ENCODE measurements at places on chromosomes 6 and 20.

- no peak for DNase-seq
Observed at GRCh38 chr6:99661870-99662269, 55.2 kb downstream of the PRDM13 start.

DNA sequence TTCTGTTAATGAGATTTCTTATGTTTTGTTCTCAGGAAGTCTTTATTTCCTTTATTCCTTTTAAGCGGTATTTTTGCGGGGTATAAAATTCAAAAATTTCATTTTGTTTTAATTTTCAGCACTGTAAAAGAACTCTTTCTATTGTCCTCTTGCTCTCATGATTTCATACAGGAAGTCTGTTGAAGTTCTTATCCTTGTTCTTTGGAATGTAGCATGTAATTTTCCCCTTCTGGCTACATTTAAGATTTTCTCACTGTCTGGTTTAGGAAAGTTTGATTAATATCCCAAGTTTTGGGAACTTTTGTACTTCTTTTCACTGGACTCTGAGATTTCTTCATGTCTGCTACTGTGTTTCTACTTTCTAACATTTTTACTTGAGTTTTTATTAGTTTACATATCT is 581.4 kb upstream of the GJE1 start:
- no peak for DNase-seq

DNA sequence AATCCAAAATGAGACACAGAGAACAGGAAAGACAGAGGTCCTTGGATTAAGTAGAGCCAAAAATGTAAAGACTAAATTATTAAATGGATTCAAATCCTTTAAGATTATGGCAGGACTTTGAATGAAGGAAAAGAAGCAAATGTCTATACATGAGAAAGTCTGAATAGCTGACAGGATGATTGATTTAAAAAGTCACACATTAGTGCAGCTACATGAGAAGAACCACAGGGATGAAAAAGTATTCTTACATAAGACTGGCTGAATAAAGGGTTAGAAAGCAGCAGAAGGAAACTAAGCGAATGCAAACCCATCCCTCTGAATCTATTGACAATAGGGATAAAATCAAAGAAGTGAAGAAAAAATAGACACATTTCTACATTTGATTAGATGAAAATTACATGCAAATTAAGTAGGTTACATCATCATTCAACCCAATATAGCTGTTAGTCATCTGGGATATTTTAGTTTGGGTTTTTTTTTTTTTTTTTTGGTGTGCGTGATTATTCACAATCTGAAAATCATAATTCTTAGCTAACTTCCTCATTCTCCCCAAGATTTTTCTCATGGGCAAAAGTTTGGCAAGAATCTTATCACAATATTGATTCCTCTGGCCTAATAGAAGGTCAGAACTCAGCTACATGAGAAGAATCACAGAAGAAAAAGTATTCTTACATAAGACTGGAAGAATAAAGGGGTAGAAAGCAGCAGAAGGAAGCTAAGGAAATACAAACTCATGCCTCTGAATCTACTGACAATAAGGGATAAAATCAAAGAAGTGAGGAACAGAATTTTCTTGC is 845.4 kb downstream of the HACE1 start:
- no peak for DNase-seq

GRCh38 chr20:61821735-61822134 is 243.9 kb downstream of the TAF4 start:
- DNase-seq: no peak

DNA sequence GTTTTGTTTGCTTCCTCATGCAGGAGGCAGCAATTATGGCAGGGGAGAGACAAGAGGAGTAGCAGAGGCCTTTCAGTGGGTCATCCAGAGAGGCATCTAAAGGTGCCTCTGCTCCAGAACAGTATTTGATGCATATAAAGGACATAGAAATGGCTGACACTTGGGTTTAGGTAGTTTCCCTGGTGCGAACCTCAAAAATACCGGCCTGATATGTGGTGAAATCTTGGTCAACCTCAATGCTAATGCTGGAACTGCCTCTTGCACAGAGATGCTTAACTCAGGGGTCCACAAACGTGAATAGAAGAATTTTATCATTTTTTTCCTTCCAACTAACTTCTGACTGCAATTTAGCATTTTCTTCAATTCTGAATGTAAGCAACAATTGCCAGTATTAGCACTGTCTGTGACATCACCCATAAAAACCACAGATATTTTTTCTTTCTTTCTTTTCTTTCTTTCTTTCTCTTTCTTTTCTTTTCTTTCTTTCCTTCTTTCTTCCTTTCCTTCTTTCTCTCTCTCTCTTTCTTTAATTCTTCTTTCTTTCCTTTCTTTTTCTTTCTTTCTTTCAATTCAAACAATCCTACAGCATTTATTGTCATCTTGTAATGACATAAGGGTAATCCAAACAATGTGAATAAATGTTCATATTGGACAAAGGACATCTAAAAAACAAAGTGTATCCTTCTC is 180.0 kb upstream of the UST start:
- DNase-seq: no peak

GRCh38 chr6:12047304-12047703 is 35.2 kb downstream of the HIVEP1 start:
- no peak for DNase-seq

GRCh38 chr20:62030357-62030756 is 35.3 kb downstream of the TAF4 start:
- DNase-seq: no peak

DNA sequence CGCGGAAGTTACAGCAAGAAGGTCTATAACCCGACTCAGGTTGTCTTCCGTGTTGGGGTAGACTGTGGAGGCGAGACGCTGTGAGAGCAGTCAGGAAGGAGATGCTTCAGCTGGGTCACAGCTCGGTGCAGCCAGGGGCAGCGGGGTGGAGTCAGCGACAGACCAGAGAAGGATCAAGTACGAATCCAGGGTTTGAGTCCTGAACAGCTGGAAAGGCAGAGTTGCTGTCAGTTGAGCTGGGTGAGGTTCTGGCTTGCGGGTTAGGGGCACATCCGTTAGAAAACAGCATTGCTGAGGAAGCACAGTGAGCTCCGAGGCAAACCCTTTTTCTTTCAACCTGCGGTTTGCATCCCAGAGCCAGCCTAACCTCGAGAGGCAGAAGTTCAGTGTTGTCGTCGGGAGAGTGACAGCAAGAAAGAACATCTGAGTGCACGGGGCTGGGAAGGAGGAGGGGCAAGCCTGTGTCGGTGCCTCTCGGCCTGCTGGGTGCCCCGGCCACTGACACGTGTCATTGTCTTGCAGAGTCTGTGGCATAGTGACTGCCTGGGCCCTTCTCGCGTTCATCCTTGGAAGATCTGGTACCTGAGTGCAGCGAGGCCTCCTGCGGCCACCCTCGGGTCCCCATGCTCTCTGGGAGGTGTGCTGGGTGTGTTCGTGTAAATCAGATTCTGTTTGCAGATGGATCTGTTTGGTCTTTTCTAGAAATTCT is 20.0 kb downstream of the PNLDC1 start:
- DNase-seq: peak; percentile 42

GRCh38 chr6:53647462-53648094 is 18.0 kb downstream of the KLHL31 start:
- DNase-seq: no peak

DNA sequence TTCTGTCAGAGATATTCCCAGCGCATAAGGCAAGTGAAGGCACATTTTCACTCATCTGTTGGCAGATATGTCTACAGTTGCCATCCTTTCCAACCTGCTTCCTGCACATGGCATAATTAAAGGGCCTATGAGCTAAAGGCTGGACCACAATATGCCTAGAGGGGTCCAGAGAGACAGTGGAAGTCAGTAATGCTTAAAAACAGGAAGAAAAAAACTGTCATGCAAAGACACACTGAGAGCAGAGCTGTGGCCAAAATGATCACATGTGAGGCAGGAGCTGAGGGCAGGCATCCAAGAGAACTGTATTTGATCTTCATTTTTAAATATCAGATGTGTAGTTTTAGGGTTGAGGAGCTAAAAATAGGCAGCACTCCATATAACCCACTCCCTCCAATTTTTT is 125.0 kb upstream of the BACH2 start:
- DNase-seq: no peak

GRCh38 chr20:1324598-1325172 is 4.3 kb downstream of the SDCBP2 start:
- DNase-seq: peak; percentile 43

DNA sequence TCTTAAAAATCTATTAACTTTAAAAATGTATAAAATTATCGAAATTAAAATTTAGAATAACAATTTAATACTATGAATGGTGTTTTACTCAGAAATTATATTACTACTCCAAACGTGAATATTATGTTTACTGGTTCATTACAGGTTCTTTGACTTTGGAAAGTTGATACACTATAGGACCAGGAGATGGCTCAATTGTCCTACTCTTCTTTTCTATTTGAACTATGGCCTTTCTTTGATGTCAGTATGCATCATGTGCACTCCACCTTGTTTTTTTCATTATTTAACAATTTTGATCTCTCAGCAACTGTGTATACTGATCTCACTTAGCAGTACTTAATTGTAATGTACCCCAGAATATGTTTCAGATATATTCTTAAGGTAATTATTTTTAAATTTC is 391.5 kb upstream of the MANEA start:
- DNase-seq: no peak

- no peak for DNase-seq
Observed at GRCh38 chr6:86724695-86725094, 212.6 kb upstream of the HTR1E start.

GRCh38 chr6:131635384-131636340 is 1.4 kb upstream of the ENPP3 start:
- DNase-seq: no peak

DNA sequence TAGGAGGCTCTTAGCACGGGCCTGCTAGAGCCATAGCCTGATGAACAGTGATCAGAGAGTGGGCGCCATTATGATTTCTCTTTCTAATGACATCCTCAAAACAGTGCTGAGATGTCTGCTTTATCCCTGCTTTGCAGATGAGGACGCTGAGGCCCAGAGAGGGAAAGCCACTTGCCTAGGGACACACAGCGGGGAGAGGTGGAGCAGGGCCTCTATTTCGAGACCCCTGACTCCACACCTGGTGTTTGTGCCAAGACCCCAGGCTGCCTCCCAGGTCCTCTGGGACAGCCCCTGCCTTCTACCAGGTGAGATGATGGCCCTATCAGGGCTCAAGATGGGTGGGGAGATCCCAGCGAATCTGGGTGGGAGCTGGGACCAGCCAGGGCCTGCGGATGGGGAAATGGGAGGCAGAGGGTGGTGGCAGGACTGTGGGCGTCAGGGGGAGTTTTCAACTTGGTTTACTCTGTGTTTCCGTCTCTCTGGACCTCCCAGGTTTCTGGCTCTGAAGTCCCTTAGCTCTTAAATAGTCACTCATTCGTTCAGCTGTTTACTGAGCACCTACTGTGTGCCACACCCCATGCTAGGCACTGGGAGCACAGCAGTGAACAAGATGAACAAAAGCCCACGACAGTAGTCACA is 36.7 kb downstream of the SRC start:
- no peak for DNase-seq

DNA sequence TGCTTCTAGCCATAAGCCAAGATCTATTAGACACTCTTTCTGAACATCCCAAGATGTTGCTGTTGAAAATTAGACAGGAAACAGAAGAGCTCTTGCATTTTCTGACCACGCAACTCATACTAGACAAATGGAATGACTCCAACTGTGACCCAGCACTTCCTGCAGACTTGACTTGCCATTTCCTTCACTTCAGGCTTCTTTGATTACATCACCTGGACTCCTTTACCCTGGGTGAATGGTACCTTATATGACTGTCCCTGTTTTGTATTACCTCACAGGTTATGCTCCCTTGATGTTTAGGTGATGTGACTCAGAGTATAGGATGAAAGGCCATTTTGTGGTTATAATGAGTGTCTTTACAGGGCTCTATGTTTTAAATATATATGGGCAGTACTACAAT is 236.1 kb downstream of the BMP2 start:
- no peak for DNase-seq

DNA sequence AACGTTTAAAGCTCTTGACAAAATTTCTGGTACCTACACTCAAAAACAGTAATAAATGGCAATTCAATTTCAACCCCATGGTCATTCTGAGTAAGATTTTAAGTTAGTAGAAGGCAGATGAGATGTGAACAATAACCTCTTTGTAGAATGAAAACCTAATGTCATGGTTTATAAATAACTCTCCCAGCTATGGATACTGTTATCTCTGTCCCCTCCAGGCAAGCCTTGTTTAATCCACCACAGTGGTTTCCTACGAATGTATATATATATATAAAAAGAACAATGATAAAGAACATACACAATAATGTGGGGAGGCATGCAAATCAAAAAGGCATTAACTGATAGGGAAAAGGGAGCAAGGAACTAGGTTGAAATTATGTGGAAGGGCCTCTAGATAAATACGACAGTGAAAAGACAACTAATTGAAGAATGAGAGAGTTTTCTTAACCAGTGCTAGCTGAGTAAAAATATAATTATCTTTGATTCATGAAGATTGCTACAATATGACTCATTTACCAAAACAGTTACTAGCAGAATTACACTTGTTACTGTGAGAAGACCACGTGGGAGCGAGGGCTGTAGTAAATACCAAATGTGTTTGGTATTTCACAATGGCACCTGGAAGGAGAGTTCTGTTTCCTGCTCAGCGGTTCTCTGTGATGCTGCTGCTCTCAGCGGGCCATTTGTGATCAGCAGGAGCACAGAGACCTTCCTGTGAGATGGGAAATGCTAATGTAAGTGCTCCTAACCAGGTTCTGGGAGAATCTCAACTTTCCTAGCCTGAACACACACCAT is 173.7 kb downstream of the MBOAT1 start:
- DNase-seq: no peak

DNA sequence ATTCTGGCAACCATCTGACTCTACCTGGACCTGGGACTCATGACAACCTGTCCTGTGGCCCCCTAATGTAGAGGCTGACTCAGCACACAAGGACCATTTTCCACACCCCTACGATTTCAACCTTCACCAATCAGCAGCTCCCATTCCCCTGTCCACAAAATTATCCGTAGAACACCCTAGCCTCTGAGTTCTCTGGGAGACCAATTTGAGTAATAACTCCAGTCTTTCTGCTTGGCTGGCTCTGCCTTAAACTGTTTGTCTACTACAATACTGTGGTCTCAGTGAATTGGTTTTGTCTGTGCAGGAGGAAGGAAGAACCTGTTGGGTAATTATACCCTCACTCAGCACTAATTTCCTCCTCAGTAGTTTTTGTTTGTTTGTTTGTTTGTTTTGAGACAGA is 99.3 kb upstream of the MRPS10 start:
- no peak for DNase-seq

Measured in activated T-cell treated with anti-CD3 and anti-CD28 coated beads, Interleukin-2, amount 50 U/mL, for 48 hours (primary cell).